ENCODE measurements at places on chromosomes 2 and 18.

GRCh38 chr18:408367-408766, 92.1 kb downstream of the COLEC12 start:
- DNase-seq: no peak

- DNase-seq: no peak
Observed at GRCh38 chr18:61953161-61953560, 60.4 kb upstream of the RNF152 start.

- DNase-seq: no peak
Observed at GRCh38 chr2:1856922-1857321, 112.6 kb upstream of the PXDN start.

- DNase-seq: no peak
Observed at GRCh38 chr2:14778015-14778414, 145.5 kb downstream of the LRATD1 start.

DNA sequence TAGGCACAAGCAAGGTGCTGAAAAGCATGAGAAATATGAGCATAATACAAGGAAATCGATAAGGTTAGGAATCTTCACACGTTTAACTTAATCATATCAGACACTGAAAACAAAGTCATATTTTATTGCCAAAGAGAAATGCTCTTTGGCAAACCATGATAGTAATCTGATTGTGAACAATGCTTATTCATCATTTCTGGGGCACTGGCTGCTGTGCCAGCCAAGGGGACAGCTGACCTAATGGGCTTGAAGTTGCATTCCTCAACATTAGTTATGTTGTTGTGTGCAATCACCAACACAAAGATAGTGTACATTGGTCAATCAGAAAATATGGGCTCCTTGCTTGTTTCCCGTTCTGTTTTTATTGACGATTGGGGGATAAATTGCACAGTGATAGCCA, 83.5 kb downstream of the DPP10 start:
- DNase-seq: no peak

DNA sequence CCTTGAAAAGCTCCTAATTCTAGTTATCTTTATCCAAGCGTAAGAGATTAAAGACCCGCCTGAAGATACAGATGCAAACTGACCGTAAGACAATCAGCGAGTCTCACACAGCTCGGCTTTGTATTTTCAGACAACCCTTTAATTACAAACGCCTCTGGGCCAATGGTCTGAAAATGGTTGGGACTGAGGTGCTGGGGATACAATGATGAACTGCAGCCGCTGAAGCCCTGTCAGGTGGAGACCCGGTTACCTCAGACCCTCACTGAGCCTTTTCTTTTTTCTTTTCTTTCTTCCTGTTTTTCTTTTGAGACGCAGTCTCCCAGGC, 715 bp upstream of the CFAP36 start:
- no peak for DNase-seq

GRCh38 chr2:18123577-18123976, 245.1 kb downstream of the KCNS3 start:
- no peak for DNase-seq
